Fibroblast of skin of left quadriceps (primary cell): ENCODE measurements at places on chromosomes 6 and 20.

DNA sequence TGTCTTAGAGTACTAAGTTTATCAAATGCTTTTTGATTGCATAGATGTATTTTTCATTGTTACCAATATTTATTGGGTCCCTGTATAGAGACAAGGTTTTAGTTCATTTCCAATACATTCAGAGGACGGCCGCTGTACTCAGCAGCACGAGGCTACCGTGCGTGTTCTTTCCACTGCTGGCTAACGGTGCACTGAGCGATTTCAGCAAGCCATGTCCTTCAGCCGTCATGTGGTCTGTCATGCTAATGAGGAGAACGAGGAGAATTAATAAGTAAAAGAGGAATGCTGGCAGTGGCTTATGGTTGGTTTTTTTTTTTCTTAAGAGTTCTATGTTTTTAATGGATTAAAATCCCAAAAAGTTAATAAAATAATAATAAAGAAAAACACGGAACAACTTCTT lies 253.6 kb downstream of the ARID1B start:
- no peak for DNase-seq

DNA sequence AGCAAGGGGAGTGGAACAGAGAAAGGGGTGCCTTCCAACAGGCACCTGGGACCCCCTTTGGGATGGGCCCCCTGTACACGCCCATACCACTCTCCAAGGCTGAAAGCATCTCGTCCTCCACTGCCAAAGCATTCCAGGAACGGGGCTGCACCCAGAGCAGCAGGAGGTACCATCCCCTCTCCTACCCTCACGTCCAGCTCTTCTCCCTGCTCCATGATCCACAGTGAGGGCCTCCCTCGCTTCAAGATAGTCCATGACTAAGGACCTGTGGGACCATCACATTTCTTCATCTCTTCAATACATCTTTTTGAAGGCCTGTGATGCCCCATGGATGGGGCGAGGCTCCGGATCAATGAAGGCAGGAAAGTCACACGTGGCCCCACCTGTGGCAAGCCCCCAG lies 209.9 kb downstream of the ANKRD60 start:
- no peak for DNase-seq

GRCh38 chr6:166691746-166692145 lies 64.7 kb upstream of the RPS6KA2 start:
- no peak for DNase-seq

DNA sequence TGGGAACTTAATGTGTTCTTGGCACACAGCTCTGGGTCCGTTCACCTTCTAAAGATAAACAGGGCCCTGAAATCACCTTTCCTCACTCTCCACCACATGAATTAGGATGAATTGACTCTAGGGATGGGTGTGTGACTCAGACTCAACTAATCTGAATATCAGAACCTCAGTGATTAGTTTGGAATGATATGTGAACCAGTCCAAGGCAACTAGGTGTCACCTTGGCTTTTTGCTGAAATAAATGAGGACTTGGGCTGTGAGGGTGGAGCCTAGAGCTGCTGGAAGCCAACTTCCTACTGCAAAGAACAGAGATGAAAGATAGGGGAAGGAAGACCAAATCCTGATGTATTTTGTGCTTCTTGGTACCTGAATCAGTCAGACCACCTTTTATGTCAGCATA lies 132.0 kb upstream of the RNF24 start:
- no peak for DNase-seq

- no peak for DNase-seq
These were observed 3.7 kb upstream of the ZNF335 start for GRCh38 chr20:45975686-45976085.

DNA sequence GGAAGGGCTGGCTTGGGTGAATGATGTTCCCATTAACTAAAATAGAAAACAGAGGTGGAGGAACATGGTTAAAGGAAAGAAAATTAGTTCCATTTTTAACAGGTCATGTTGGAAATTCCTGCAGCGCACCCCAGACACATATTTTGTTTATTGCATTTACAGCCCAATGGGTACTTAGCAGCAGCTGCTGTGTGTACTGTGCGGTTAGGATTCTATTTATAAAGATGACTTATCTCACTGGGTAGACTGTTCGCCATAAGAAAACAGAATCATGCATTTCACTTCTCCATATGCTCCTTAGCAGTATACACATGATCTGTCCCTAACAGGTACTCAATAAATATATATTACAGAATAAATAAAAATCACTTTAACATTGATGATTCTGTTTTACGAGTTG lies 135.8 kb downstream of the SLC35F1 start:
- no peak for DNase-seq
